ENCODE measurements at places on chromosomes 1 and 21.

GRCh38 chr1:101859941-101860340 lies 136.8 kb downstream of the OLFM3 start:
- no peak for DNase-seq

- peak; percentile 10 for DNase-seq
Measured at GRCh38 chr1:207848234-207848633, 62.7 kb downstream of the CD34 start.

DNA sequence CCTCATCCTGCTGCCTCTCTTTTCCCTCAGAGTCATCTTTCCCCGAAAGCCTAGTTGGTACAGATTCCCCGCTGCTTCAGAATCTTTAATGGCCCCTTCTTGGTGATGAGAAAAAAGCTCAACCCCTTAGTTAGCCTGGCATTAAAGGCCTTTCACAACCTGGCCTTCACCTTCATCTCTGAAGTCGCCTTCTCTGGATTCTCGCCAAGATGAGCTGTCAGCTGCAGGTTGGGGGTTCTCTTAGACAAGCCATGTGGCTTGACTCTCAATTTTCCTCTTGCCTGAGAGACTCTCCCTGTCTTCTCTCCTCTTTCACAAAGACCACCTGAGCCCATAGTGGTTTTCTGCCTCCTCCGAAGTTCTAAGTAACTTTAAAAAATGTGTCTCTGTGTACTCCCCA lies 15.5 kb upstream of the DISC1 start:
- DNase-seq, result no peak

DNA sequence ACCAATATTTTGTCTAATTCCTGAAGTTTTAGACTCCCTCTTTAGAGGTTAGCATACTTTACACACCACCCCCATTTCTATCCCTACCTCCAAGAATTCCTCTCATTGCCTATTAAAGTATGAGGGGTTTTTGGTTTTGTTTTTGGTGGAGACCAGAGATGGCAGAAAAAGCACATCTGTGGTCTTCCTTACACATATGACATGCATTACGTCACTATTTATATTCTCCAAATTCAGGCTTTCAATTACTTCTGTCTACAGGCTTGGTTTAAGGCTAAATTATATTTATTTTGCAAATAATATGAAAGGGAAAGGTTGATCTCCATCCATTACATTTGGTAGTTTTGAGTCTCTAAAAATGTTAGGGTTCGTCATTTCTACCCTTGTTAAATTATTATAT lies 674.6 kb downstream of the LMO4 start:
- no peak for DNase-seq

GRCh38 chr1:155183775-155184221 lies 10.1 kb downstream of the TRIM46 start:
- no peak for DNase-seq

GRCh38 chr1:67437961-67438360 lies 7.8 kb upstream of the SERBP1 start:
- DNase-seq, result no peak

DNA sequence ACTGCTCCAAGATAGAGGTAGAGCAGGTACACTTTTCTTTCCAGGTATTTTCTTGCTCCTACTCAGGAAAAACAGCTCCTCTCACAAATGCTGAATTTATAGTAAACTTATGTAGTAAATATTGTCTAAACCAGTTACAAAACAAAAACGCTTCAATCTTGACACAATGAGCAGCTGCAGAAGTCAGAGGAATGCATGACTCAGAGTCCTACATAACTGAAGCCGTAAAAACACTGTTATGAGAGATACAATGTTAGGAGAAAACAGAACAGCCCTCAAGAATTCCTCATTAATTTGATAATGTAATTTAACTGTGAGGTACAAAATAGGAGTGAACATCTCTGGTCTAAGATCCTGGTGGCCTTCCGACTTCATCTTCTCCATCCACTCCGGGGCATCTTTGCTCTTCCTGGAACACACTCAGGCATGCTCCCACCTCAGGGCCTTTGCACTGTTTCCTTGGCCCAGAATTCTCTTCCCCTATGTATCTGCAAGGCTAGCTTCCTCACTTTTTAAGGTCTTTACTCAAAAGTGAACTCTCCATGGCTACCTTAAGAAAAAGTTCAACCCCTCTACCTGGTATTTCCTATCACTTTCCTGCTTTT lies 138.5 kb downstream of the SLC45A1 start:
- no peak for DNase-seq

- DNase-seq, result no peak
Measured at GRCh38 chr1:153507926-153508583, 27.7 kb downstream of the S100A6 start.

DNA sequence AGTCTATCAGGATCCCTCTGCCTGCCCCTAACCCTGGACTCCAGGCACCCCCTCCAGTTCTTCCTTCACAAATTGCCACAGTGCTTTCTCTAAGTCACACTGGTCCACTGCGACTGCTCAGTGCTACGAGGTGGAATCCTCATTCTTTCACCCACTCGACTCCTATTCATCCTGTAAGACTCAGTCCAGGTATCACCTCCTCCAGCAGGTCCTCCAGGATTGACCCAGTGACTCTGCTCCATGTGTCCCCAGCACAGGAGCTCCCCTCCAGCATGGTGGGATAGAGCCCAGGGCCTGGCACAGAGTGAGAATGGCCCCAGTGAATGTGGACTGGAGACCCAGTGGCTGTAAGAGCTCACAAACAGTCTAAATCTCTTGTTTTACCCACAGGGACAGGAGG lies 45.5 kb upstream of the WNT4 start:
- DNase-seq, result no peak

GRCh38 chr1:160401487-160401805 lies 1.1 kb downstream of the VANGL2 start:
- no peak for DNase-seq

GRCh38 chr1:10160907-10161490 lies 49.4 kb upstream of the KIF1B start:
- DNase-seq, result peak; percentile 45

DNA sequence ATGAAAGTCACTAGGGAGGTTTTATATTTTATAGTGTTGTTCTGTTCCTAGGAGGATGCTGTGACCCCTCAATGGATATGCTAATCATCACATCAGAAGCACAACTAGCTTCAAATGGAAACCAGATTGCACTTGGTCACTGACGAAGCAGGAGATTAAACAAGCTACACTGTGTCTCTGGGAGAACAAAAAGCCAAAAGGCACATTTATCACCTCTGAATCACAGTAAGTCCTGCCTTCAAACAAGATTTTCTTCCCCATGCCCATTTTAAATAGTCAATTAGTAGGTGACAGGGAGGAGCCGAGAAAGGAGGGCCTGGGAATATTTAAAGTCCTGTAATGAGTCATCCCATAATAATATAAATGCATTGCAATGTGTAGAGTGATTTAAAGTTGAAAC lies 38.1 kb downstream of the RGS2 start:
- DNase-seq, result no peak

- no peak for DNase-seq
Measured at GRCh38 chr21:28256420-28256831, 736.3 kb downstream of the LTN1 start.

DNA sequence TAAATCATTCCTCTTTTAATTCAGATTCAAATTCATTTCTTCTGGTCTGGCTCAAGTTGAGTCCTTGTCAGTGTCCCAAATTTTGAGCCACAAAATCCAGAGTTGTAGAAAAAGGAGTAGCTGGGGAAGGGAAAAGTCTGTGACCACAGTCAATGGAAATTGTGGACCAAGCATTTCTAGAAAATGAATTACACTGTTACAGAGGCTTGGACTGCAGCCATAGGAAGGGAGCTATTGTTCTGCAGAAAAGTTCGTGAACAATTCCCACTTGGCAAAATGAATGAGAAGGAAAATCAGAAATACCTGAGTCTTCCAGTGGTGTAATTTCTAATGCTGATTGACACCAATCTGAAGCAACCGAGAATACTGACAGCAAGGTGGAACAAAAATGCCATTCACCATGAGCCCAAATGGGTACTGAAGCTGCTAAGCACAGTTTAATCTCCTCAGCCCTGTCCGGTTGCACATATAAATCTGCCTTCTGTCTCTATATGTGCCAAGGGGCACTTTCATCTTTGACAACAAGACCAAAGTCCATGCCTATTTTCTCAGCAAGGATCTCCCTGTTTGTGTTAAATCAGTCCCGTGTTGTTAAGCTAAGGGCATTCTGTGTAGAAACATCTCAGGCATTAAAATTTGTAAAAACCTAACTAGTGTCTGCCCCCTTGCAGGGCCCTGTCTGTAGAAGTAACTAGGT lies 51.3 kb downstream of the TEX35 start:
- no peak for DNase-seq

GRCh38 chr1:240589585-240590110 lies 22.3 kb downstream of the GREM2 start:
- DNase-seq, result no peak

DNA sequence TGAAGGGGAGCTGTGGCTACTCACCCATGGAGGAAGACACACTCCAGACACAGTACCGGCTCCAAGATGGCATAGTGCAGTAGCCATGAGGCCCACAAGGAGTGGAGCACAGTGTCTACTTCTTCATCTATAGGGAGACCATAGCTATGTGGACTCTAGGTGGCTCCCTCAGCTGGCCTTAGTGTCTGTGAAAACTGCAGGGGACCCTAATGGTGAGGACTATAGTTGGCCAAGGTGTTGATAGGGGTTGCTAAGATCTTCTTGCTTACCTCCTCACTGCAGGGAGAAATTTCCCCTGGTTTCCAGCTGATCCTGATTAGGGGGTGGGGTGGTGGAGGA lies 58.9 kb downstream of the DIPK1A start:
- no peak for DNase-seq

DNA sequence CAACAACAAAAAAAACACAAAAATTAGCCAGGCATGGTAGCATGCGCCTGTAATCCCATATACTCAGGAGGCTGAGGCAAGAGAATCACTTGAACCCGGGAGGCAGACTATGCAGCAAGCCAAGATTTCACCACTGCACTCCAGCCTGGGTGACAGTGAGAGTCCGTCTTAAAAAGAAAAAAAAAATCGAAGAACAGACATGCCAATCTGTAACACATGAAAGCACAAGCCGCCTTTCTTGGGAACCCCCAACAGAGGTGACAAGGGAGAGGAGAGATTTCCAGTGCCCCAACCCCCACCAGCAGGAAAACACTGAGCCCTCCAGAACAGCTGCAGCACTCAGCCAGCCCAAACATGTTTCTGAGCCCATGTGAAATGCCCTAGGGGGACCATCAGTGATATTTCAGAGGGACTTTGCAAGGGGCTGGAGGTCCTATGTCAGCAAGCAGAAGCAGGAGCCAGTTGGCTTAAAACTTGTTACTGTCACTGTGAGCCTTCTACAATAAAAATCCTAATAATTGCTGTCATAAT lies 14.2 kb upstream of the EFNA1 start:
- no peak for DNase-seq

DNA sequence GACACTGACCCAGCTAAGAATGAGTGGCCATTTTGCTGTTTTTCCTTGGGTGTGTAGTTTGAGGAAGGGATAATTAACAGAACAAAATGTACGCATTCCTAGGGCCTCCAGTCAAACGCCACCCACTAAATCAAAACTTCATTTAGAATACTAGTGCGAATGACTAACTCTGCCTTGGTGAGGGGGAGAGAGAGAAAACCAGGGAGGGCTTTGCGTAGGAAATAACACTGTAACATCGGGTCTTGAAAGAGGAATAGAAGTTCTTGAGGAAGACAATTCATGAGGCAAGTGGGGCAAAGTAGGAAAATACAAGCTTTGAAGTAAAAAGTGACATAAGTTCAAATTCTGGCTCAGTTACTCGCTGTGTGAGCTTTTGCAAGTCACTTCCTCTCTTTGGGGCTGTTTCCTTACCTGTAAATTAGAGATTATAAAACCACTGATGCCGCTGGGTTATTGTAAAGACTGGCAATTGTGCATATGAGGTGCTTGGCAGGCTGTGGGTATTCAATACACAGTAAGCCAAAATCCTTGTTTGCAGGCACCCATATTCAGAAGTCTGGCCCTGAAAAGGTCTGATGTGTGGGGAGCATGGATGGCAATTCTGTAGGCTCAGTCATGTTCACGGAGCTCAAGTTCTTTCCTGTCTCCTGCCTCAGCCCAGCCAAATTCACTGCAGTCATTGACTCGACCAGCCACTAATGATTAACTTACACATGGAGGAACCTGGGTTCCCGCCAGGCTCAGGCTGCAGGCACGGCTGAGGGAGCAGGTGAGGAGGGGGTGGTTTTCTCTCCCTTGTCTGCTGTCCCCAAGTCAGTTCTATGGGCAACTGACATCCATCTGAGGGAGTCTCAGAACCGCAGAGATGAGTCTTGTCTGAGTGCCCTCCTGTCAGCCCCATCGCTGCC lies 140.3 kb upstream of the CSF3R start:
- no peak for DNase-seq

- peak; percentile 49 for DNase-seq
Measured at GRCh38 chr1:10033359-10033845, 644 bp downstream of the UBE4B start.

DNA sequence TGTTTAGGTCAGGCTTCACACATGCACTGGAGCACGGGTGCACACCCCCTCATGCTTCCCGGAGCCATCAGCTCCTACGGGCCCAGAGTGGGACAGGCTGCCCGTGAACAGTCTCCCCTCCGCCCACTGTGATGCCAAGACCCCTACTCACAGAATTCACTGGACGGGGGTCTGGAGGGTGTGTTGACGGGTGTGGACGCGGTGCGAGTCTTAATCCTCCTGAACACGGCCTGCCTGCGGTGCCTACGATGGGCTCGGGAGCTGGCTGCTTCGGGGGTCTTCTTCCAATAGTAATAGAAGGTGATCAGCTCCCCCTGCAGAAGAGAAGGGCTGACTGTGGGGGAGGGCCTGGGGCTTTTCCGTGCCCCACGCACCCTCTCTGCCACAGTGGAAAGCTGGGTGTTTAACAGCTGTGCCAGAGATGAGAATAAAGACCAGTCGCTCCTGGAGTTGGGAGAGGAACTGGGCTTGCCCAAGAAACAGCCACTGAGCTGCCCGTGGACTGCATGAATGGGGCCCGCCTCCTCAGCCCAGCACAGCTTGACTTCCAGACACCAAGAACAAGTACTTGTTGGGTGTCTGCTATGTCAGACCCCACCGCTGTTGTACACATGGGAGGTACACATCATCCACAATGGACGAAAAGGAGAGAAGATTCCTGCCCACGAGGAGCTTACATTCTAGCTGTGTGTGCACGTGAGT lies 47.9 kb downstream of the SLC45A1 start:
- DNase-seq, result no peak

- no peak for DNase-seq
Measured at GRCh38 chr1:213138892-213139291, 87.9 kb downstream of the RPS6KC1 start.

- no peak for DNase-seq
Measured at GRCh38 chr1:235984041-235984825, 80.7 kb downstream of the NID1 start.

GRCh38 chr1:166740668-166741276 lies 98.5 kb upstream of the POGK start:
- DNase-seq, result no peak

- DNase-seq, result no peak
Measured at GRCh38 chr1:222049176-222049575, 307.3 kb upstream of the DUSP10 start.

- DNase-seq, result no peak
Measured at GRCh38 chr1:33893147-33893830, 29.4 kb downstream of the HMGB4 start.

DNA sequence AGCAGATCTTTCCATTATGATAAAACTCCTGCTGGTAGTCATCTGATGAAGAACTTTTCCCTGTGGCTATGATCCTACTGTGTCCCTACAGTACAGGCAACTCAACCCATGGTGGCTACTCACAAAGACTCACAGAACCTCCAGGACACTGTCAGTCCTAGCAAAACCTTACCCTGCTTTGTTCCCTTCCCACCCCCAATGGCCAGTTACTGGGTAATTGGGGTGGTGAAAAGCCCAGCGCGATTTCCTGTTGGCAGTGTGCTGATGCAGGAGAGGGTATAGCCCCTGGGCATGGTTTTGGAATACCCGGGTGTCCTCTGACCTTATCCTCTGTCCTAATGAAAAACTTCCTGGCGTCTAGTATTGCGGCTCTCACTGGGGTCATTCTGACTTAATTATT lies 533 bp upstream of the RGL1 start:
- DNase-seq, result no peak
